ENCODE measurements at places on chromosomes 7 and 10. TPM values are rescaled to one million over a fixed set of nuclear protein-coding genes. Genes with fewer than 3 reads are reported as not detected.

The MYO1G gene
- 435 TPM for total RNA-seq

The OR2A7 gene
- 1.5 TPM for total RNA-seq

The HMX3 gene
- total RNA-seq: not detected

The AGR2 gene
- not detected for total RNA-seq

The TMEM225B gene
- 1.4 TPM for total RNA-seq

GRCh38 chr10:91149550-91149949 lies 70.9 kb upstream of the PCGF5 start:
- H3K27ac ChIP-seq: no peak overlapping the region
- no peak for DNase-seq
- H3K27me3 ChIP-seq: peaks cover 23% of the 10 kb centered on the region
- H3K4me1 ChIP-seq: peaks cover 3% of the 10 kb centered on the region
- no peaks in the 10 kb centered on the region for H3K36me3 ChIP-seq

GRCh38 chr7:112791465-112792168 lies 1.4 kb upstream of the TMEM168 start:
- no peak for DNase-seq
- peaks cover 30% of the 10 kb centered on the region for H3K4me1 ChIP-seq
- peak overlapping the region; percentile 46 for H3K4me3 ChIP-seq
- no peaks in the 10 kb centered on the region for H3K27me3 ChIP-seq
- no peak overlapping the region for H3K27ac ChIP-seq
- H3K36me3 ChIP-seq: peaks cover 11% of the 10 kb centered on the region

- H3K4me1 ChIP-seq: peaks cover 4% of the 10 kb centered on the region
- H3K4me3 ChIP-seq: no peak overlapping the region
- H3K36me3 ChIP-seq: no peaks in the 10 kb centered on the region
Measured at GRCh38 chr7:17408245-17408903, 109.9 kb downstream of the AHR start.
